ENCODE measurements at places on chromosomes 3 and 15.

GRCh38 chr3:9158865-9159630, 90.4 kb downstream of the SRGAP3 start:
- DNase-seq, result no peak

- no peak for DNase-seq
These were observed 24.5 kb downstream of the SEMA3G start for GRCh38 chr3:52420388-52420787.

- no peak for DNase-seq
These were observed 80.4 kb downstream of the CACNA2D3 start for GRCh38 chr3:54202651-54203248.

- no peak for DNase-seq
These were observed 32.9 kb downstream of the GTF2E1 start for GRCh38 chr3:120775411-120775810.

- no peak for DNase-seq
These were observed 82.6 kb upstream of the MYZAP start for GRCh38 chr15:57509126-57509525.

GRCh38 chr3:85533586-85533985, 574.8 kb downstream of the CADM2 start:
- no peak for DNase-seq

DNA sequence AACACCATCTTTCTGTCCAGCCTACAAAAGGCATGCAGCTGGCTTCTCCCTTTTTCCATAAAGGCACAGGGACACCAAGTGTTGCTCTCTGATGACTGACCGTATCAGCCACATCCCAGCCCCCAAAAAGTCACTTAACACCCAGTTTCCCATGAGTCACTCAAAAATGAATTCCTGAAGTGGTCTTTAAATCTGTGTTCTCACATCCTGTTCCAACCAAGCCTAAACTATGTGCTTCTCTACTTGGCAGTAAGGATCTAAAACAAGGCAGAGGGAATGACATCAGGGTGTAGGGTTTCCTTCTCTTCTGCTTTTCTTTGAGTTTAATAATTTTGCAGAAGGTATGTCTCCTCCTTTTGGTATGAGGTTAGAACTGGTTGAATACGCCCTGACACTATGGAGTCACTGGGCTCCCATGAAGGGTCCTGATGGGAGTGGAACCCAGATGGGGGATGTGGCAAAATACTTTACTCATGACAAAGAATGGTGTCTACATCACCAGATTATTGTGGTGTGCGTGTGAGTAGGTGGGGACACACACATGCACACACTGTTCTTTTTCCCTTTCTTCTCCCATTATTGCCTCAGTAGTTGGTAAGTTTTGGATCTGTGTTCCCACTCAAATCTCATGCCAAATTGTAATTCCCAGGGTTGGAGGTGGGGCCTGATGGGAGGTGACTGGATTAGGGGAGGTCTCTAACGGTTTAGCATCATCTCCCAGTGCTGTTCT, 35.6 kb upstream of the CCK start:
- no peak for DNase-seq

DNA sequence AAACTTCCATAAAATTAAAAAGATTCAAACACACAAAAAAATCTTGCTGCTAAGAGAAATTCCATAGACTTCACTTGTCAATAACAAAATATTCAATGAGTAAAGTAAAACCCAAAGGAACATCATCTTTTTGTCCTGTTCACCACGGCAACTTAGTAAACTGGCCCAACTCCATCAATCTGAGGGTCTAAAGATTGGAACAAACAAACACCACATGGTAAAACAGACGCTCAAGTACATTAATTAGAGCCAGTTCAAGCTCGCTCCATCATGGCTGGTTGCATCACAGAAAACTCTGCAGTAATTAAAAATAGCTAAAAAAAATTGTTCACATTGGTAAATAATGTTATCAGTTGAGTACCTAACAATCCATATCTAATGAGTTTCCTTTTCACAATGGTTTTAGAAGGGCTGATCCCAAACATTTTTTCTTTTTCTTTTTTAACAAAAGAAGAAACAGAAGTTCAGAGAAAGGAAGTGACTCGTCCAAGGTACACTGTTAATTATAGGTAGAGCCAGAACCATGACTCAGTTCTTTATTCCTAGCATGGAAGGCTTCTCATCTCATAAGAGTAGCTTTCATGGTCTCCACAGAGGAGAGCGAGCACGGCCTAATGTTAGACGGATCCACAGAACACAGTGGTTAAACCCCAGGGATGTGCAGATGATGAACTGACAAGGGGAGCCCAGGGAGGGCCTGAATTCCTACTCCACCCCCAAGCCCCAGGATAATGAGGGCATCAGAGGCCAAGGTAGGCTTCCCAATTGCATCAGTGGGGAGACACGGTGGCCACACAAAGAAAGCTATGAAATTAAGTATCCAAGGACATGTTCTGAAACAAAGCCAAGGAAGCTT, 79.2 kb upstream of the ARHGEF3 start:
- DNase-seq, result no peak

- DNase-seq, result no peak
These were observed 54.7 kb downstream of the RPL39L start for GRCh38 chr3:187084580-187084979.

GRCh38 chr3:190533511-190534281, 19.8 kb downstream of the IL1RAP start:
- no peak for DNase-seq

DNA sequence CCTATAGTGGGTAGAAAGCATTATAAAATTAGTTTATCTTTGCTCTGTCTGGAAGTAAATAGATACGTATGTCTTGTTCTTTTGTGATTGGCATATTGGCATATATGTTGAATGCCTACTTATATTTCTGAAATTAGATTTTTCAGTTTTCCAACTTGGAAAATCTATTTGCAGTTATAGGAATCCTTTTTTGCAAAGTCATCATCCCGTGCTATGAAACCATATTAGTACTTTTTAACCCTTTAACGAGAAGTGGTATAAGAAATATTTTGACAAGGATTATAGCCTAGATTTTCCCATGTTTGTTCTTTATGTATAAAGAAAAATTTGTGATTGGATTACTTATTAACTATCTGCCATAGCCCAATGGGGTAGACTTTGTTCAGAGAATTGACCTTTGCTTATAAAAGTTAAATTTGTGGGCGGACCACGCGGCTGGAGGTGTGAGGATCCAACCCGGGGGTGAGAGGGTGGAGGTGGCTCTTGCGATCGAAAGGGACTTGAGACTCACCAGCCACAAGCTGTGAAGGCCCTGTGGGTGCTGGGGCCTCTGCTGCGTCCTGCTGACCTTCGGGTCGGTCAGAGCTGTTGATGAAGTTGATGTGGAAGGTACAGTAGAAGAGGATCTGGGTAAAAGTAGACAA, 5.9 kb downstream of the LRRC28 start:
- DNase-seq, result no peak

- no peak for DNase-seq
These were observed 51.4 kb upstream of the EIF1B start for GRCh38 chr3:40258064-40258463.

- DNase-seq, result no peak
These were observed 738.7 kb downstream of the FHIT start for GRCh38 chr3:60512506-60512905.

DNA sequence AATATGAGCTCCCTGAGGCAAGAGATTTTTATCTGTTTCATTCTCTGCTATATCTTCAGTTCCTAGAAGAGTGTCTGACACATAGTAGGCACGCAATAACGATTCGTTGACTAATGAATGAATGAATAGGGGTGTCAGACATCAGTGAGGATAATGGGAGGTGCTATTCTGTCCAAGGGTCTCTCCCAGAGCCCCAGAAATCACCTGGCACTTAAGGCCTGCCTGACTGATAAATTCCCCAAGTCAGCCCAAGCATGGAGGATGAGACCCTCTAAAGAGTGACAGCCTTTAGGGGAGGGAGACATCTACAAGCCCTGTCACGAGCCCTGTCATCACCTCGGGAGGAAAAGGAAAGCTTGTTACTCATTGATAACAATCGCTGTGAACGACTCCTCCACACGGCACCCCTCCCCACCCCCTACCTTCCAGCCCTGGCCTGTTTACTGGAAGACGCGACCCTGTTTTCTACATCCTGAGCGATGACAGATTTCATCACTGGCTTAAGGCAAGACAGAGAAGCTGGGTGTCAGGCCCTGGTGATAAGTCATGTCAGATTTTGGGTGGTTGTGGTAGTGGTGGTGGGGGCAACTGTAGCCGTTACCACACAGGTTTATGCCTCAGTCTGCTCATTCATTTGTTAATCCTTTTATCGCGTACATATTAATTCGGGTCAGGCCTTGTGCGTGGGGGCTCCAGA, 23.1 kb downstream of the BHLHE40 start:
- peak; percentile 40 for DNase-seq

GRCh38 chr3:12584083-12584482, 27.2 kb downstream of the MKRN2 start:
- no peak for DNase-seq

Data from activated CD8-positive, alpha-beta memory T cell treated with anti-CD3 and anti-CD28 coated beads for 1 hour (primary cell).